ENCODE measurements at places on chromosomes 2 and 18. TPM values are rescaled to one million over a fixed set of nuclear protein-coding genes. Genes with fewer than 3 reads are reported as not detected.

DNA sequence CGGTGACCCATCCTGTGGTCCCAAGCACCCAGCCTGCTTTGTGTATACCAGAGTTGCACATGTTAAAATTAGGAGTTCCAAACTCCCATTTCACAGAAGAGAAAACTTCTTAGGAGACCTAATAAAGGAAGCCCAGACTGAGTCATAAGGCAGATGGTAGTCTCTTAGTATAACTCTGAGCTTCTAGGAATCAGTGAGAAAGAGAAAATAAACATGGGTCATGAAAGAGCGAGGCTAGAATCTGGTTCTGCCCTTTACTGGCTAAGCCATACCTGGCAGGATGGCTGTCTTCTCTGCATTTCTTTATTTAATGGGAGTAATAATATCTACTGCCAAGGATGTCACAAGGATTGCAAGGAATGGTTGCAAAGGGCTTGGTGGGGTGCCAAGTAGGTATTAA is 101.2 kb upstream of the TRIB2 start:
- DNase-seq, result no peak

GRCh38 chr2:17799301-17800120 is 16.7 kb upstream of the MSGN1 start:
- no peak for DNase-seq

NT5C1B gene
- not detected for total RNA-seq

DNA sequence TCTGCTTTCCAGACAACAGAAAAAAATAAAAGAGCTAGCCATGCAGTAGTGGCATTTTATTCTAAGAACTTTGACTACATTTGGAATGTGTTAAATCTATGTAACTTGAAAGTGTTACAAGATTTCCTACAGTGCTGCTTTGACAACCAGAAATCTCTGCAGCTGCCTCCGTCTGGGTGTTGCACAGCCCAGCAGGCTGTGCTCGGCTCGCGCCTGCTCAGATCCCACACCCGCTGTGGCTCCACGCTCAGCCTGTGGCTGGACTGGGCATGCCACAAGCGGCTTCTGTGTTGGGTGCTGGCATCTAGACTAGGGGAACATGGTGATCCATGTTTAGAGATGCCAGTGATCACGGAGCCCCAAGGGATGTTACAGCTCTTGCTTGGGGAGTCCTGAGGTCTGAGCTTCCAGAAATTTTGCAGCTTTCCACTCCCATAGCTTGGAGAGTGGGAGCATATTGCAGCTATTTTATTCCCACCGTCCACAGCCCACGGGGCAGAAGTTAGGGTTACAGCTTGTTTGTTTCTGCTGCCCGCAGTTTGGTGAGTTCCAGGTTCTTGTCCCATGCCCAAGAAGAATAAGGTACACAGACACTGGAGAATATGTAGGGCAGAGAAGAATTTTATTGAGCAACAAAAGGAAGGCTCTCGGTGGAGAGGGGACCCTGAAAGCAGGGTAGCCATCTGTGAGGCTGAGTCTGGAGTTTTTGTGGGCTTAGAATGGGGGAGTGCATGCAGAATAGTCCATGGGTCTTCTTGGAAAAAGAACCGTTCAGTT is 44.1 kb downstream of the FAM171B start:
- no peak for DNase-seq

- DNase-seq, result no peak
Observed at GRCh38 chr2:190060019-190060418, 2.5 kb downstream of the MSTN start.

Measured in type B pancreatic cell (in vitro differentiated cells).